Right forelimb (tissue), 1 donor: ENCODE measurements at places on chromosomes 16 and 17.

GRCh38 chr16:20355114-20355782 is 2.7 kb upstream of the UMOD start:
- DNase-seq = no peak

DNA sequence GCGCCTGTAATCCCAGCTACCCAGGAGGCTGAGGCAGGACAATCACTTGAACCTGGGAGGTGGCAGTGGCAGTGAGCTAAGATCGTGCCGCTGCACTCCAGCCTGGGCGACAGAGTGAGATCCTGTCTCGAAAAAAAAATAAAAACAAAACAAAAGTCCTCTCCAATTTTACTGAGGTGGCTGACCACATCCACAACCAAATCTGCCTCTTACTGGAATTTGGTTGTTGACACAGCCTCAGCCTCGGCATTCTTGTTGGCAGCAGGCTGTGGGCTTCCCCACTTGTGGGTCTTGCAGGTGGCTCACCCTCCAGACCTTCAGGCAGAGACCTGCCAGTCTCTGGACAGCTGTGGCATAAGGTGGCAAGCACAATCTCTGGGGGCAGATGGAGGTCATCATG is 15.6 kb downstream of the B4GALNT2 start:
- no peak for DNase-seq

DNA sequence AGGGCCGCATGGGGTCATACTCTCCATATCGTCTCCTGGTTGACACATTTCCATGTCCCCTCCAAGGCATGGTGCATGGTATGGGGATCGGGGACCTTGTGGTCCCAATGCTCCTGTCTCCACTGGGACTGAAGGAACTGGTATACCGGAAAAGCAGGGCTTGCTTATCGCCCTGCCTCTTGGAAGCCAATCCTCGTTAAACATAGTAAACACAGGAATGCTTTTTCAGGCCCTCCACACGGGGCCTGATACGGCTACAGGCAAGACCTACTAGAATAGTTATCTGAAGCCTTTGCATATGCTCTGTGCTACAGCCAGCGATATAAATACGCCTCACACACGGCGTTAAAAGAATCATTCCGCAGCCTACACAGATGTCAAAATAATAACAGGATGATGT is 159.5 kb downstream of the SHISA9 start:
- DNase-seq = no peak

GRCh38 chr17:57756951-57757350 is 11.9 kb upstream of the CCDC182 start:
- no peak for DNase-seq
